ENCODE measurements at places on chromosomes 13 and 19. TPM values are rescaled to one million over a fixed set of nuclear protein-coding genes. Genes with fewer than 3 reads are reported as not detected.

DNA sequence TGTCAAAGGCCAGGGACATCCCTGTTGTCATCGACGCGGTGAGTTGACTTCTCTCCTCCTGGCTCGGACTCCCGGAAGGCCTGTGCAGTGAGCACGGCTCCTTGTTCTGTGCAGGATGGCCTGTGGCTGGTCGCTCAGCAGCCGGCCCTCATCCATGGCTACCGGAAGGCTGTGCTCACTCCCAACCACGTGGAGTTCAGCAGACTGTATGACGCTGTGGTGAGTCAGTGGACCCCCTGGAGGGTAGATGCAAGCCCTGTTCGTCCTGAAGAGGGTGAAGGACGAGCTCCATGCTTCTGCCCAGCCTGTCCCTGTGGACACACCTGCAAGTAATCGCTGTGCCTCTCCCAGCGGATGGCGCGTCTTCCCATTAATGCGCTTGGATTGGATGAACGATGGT, 19.2 kb downstream of the NAXD start:
- no peak for DNase-seq

GRCh38 chr13:99421758-99422585, 79.3 kb upstream of the TM9SF2 start:
- no peak for DNase-seq

GRCh38 chr13:107969546-107969945, 245.8 kb downstream of the LIG4 start:
- DNase-seq, result no peak

DNA sequence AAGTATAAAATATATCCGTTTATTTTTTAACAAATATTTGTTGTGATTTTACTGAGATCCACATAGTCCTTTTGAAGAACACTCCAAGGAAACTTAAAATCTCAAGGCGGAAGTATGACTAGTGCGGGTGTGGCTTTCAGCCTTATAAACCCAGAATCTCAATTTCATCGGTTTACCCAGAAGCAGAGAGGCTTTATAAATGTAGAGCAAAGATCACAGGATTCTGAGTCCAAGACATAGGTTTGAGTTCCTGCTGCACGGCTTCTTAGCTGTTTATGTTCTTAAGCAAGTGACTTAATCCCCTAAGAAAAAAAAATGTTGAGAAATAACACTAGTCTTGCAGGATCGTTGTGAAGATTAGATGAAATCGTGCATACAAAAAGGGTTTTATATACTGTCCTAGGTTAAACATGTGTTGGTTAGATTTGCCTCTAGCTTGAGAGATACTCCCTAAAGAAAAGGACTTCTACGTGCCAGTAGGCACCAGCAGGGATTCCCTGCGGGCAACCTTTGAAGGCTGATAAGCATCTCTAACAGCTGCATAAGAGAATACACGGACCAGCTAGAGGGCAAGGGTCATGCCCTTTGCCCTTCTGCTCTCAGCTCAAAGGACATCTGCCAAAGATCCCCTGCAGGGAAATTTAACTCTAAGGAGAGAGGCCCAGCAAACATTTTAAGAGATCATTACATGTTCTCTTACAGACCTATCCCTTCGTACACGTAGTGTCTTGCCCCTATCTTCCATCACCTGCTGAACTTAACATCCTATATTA, 130.4 kb upstream of the MIR17HG start:
- DNase-seq, result no peak

GRCh38 chr19:54461613-54462012, 2.0 kb downstream of the LENG9 start:
- peak; percentile 54 for DNase-seq

GRCh38 chr19:19110410-19111135, 27.7 kb downstream of the TMEM161A start:
- DNase-seq, result no peak

GRCh38 chr13:109154966-109155761, 525.8 kb downstream of the MYO16 start:
- no peak for DNase-seq

DNA sequence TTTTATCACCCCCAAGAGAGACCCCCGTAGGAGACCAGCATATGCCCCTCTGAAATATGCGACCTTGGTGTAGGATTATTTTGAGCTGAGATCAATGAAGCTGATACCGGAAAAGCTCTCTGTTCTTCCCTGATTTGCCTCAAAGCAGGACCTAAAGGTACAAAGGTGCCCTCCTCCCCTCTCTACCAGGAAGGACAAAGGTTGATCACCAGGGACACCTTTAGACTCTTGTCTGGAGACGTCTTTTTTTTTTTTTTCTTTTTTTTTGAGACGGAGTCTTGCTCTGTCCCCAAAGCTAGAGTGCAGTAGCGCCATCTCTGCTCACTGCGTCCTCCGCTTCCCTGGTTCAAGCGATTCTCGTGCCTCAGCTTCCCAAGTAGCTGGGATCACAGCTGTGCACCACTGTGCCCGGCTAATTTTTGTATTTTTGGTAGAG, 792 bp upstream of the PEX11G start:
- no peak for DNase-seq

GRCh38 chr19:35637165-35637564, 4.4 kb upstream of the ETV2 start:
- no peak for DNase-seq

GRCh38 chr19:14090509-14091080, at the start of gene SAMD1:
Gene SAMD1, minus strand, starts transcription at chr19:14090751.
- peak; percentile 68 for DNase-seq

DNA sequence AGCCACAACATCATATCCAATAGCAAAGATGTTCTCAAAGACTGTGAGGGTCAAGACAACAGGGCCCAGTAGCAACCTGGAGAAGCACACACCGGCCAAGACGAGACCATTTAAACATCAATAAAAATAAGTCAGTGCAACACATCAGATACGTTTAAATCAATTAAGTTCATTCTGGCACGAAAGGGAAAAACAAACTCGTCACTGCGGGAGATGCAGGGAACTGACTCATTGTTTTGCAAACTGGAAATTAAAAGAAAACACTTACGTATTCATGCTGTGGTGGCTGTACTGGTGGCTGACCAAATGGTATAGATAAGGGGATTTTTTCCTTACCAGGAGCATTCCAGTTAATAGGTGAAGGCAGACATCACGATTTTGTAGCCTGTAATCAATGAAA, 26.3 kb upstream of the SLC15A1 start:
- DNase-seq, result no peak

DNA sequence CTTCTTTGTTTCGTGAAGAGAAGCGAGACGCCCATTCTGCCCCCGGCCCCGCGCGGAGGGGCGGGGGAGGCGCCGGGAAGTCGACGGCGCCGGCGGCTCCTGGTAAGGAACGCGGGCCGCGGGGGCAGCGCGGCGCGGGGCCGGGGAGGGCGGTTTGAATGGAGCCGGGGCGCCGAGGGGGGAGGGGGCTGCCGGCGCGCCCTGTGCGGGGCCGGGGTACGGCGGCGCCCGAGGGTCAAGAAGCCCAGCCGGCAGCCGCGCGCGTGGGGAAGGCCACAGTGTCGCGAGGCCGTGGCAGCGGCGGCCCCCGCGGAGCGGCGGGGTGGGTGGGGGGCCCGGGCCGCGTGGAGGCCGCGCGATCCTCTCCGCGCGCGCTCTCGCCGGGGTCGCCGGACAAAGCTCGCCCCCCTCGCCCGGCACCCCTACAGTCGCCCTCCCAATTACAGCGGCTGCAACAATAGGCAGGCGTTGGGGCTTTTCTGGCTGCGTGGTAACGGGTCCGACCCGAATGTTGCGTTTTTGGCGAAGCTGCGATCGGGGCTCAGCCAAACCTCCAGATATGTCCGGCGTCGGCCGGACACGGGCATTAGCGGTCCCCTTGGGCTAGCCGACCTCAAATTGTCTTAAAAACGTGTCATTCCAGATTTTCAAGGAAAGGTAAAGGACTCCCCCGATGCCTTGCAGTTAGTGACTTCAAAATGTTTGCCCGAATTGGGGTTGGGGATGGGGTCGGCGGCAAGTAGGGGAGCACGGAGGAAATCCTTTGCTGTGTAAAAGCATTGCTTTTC, 437 bp downstream of the SMARCA4 start:
- DNase-seq, result no peak

GRCh38 chr19:31296741-31297390, 52.4 kb downstream of the TSHZ3 start:
- DNase-seq, result no peak

DNA sequence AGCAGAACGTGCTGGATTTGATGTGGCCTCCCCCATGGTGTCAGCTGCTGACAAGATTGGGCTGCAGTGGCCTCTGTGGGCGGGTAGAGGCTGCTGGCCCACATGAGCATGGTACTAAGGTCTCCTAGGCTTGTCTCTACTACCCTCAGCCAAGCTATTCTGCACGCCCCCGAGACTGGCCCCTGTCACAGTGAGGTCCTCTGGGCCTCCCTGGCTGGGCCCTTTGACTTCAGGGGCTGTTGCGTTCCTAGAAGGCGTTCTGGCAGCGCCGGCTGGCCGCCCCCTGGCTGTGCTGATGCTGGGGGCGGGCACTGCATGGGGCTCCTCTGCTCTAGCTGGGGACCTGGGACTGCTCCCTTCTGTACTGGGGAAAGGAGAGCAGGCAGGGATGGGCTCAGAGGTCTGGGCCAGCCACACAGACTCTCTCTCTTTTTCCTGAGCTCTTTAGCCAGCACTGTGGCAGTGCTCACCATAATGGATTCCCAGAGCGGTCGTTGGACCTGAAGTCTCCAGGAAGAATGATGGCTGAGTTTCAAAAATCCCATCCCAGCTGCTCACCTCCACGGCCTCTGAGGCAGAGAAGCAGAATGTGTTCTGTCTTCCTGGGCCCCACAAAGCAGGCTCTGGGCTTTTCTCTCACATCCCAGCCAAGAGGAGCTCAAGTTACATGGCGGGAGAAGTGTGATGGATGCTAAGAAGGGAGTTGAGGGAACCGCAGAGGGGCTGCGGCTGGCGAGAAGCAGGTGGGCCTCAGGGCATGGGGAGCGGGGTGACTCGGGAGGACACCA, 32.3 kb downstream of the TSSK6 start:
- no peak for DNase-seq

C19orf33 gene
- polyA plus RNA-seq, result 0.38 TPM

PTH2 gene
- polyA plus RNA-seq, result not detected

ZNF837 gene
- 0.33 TPM for polyA plus RNA-seq

ELANE gene
- not detected for polyA plus RNA-seq

ZNF98 gene
- polyA plus RNA-seq, result not detected

ARHGEF18 gene
- polyA plus RNA-seq, result 6.0 TPM

PIP5K1C gene
- polyA plus RNA-seq, result 10.3 TPM

HIF3A gene
- 0.47 TPM for polyA plus RNA-seq

Measured in AG04450 (cell line).